Iris pigment epithelial cell (primary cell): ENCODE measurements at places on chromosomes 16 and 17.
A peak's percentile ranks its signal among the peaks of the same experiment; 100 is the strongest.

DNA sequence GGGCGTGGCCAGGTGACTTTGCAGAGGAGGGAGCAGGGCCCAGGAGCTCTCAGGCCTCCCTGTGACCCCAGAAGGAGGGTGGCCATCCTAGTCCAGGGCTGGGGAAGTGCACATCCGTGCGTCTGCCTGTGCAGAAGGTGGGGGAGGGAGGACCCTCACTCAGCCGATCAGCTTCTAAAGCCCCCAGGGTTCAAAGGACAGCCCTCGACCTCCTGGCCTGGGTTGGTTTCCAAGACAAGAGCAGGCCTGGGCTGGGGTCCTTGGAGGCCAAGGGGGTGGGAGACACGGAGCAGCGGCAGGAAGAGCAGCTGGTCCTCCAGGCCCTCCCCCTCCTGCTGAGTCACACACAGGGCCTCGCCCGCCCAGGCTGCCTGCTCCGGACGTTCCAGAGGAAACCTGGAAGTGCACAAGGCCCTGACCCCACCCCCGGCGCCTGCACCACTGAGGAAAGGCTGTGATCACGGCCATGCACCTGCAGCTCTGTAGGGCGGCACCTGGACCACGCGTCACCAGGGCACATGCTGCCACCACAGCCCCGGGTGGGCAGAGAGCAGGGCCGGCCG lies 67.1 kb upstream of the ZNF469 start:
- DNase-seq: peak; percentile 69

DNA sequence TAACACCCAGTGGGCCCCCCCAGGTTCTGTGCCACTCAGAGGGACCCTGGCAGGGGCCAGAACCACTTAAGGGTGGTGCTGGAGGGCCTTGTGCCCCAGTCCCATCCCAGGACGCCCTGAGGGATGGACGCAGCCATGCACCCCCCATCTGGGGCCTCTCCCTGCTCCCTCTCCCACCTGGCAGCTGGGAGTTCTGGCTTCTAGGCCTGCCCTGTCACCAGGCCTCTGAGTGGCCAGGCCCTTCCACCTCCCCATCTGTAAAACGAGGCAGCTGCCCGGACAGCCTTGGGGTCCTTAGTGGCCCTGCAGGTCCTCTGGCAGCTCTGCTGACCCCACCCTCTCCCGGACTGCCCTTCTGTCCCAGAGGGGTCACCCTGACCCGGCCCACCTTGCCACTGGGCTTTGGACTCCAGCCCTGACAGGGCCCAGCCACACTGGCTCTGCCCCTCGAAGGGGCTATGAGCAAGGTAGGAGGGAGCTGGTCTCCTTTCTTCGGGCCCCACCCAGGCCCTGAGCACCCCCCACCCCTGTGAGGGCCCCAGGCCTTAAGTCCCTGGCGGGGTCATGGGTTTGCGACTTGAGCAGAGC lies 12.3 kb downstream of the PAM16 start:
- DNase-seq: no peak

DNA sequence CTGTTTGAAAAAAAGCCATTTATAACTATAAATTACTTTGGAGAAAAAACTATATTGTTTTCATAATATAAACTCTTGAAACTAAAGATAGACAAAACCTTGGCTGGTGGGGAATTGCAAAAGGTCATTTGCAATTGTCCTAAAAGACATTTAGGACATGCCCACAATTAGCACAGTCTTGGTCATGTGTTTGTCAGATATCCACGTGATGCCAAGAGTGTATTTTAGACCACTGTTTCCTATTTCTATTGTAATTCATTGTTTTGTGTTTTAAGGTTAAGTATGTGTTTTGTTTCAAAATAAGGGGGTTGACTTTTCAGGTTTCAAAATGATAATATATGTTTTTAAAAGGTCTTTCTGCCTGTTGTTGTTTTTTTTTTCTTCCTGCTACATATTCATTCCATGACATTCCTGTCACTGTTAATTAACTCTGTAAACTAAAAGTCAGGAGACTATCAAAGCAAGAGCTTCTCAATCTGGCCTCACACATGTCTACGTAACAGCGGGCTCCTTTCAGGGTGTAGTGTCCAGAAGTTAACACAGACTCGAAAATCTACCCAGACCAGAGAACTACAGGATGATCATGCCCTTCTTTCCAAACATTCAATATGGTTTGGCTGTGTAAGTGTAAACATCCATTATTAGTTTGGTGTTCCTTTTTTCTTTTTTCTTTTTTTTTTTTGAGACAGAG lies 58.7 kb downstream of the COG7 start:
- DNase-seq: no peak

DNA sequence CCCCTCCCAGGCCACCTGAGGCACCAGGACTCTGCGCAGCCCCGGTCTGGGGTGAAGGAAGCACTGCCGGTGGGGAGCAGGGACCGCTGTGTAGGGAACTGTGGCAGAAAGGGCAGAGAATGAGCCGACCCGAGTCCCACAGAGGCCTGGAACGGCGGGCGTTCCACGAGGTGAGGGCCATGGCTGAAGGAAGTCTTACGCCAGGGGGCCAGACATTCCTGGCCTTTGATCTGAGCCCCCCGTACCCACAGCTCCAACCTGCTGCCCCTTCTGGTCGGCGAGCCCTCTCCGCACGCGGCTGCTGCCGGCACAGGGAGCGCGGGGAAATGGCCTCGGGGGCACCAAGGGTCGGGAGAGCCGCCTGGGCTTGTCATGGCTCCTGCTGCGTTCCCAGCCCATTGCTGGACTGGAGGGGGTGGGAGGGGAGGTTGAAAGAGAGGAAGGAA lies 1.4 kb upstream of the WNT3 start:
- no peak for DNase-seq

DNA sequence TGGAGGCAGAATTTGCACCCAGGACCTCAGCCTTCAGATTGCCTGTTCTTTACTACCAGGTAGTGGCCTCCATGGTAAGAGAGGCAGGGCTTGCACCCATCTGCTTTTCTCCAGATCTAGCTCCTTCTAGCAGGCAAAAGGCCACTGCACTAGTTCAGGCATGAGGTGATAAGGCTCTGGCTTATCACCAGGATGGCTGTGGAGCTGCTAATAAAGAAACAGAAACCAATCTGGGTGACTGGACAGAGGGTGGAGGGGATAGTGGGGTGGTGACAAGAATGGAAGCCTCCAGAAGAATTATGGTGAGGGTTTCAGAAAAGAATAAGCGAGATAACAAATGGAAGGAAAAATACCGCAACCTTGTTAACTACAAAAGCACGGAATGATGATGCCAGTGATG lies 15.5 kb upstream of the SUPT4H1 start:
- no peak for DNase-seq

DNA sequence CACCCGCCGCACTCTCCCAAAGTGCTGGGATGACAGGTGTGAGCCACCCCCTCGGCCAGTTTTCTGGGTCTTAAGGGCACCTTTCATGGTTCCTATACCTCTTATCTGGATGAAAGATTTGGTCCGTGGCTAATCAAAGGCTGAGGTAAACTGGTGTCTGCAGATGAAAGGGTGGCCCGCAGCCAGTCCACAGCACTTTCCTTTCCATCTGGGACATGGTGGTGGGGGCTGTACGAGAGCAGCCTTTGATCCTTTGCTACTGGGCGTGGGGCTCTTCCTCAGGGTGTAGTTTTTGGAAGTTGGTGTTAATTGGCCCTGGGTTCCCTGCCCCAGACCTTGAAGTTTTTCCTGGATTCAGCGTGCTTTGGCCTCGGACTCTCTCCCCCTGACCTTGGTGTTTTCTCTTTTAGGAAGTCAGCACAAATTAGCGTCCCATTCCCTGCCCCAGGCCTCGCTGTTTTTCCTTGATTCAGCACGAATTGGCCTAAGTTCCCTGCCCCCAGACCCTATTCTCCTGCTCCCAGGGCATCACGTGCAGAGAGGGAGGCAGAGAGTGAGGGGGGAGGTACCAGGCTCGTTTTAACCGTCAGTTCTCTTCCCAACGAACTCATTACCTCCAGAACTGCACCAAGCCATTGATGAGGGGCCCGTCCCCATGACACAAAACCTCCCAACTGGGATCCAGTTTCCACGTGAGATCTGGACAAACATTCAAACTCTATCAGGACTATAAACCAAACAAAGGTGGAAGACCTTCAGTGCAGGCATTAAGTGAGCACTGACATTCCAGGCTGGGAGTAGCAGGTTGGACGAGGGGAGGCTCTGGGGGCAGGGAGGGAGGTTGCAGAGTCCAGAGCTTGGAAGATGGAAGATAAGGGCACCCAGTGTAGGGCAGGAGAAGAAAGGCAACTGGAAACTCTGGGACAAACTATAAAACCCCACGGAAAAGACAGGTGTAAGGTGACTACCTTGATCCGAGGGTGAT lies 11.6 kb downstream of the DPEP1 start:
- no peak for DNase-seq

GRCh38 chr17:22145605-22146178 lies 453.4 kb downstream of the KCNJ18 start:
- DNase-seq: no peak
